ENCODE measurements at places on chromosomes 13 and 19. TPM values are rescaled to one million over a fixed set of nuclear protein-coding genes. Genes with fewer than 3 reads are reported as not detected.

DNA sequence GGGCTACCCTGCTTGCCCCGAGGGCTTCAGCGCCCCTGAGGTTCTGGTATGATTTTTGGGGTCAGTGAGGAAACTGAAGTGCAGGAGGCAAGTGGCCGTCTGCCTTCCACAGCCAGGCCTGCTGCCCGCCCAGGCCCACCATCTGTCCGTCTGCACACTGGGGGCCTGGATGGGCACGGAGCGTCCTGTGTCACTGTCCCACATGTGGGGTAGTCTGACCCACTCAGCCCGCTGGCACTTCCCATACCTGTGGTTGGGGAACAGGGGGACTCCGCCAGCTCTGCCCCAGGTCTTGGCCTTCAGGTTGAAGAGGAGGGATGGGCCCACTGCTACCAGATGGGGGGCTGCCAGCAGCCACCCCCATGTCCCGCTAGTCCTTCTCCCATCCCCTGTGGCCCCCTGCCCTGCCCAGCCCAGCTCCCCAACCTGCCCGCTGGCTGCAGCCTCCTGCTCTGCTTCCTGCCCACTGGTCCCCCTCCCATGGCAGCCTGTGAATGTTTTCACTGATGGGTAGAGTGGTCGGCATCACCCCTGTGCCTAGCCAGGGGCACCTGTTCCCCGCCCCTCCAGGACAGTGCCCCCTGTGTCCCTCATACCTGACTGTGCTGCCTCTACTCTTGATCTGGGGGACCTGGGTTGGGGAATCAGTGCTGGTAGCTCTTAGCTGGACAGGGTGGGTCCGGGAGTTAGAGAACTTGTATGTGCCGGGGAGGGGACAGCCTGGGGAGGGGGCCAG lies 9.5 kb downstream of the PIAS4 start:
- no peak for DNase-seq

- no peak for DNase-seq
These were observed 534 bp downstream of the CAB39L start for GRCh38 chr13:49443357-49443703.

- no peak for DNase-seq
These were observed 4.9 kb upstream of the LILRA5 start for GRCh38 chr19:54317965-54318240.

- peak; percentile 58 for DNase-seq
These were observed 83.0 kb downstream of the FLT1 start for GRCh38 chr13:28411831-28412353.

LHB gene
- not detected for polyA plus RNA-seq

DNA sequence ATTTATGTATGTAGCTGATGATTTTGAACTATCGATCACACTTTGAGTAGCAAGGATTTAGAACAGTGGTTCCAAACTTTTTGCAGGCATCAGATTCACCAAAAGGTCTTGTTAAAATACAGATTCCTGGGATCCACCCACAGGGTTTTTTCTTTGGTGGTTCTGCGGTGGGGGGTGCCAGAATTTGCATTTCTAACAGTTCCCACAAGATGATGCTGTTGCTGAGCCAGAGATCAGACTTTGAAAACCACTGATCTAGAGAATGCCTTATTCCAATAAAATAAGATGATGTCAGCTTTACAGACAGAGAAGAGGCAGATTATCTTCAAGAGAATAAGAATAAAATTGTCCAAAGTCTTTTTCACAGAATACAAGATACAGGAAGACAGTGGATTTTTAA lies 80.9 kb upstream of the SHISA2 start:
- DNase-seq = no peak

DNA sequence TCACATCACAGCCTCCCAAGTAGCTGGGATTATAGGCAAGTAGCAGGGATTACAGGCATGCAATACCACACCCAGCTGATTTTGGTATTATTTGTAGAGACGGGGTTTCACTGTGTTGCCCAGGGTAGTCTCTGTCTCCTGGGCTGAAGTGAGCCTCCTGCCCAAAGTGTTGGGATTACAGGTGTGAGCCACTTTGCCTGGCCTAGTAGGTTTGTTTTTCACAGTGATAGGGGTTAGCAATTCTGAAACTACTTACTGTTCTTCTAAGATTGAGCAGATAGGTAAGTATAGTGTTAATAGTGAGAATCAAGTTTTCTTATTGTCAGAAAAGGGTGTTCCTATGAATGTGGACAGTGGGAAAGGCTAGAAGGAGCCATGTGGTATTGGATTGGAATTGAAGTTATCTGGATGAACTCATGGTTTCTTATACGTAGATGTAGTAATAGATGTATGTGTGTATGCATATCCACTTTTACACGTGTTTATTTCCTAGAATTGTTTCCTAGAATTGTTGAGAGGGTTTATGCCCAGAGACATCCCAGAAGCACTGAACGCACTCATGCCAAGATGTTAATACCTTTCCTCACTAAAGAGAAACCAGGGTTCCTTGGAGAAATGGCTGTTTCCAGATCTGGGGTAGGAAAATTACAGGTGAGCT lies 49.1 kb downstream of the SAE1 start:
- no peak for DNase-seq

ZNF837 gene
- 1.4 TPM for polyA plus RNA-seq

IGFL2 gene
- polyA plus RNA-seq = 1.3 TPM

DNA sequence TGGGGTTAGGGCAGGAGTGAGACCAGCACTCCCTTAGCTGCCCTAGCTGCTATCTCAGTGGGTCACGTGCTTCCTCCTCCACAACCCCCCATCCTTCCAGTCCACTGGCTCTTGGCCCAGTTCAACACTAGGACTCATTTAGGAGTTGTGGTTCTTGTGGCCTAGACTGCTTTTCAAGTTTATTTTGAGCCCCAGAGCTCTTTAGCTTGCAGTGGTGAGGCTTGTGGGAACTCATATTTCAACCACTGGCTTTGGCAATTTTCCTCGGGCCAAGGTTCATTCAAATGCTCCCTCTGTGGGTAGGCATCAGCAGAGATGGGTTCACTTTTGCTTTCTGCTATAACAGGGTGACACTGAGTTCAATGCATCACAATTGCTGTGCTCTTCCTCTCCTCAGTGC lies 436.2 kb upstream of the SLITRK5 start:
- DNase-seq = no peak

- DNase-seq = peak; percentile 75
These were observed 750 bp upstream of the GPR108 start for GRCh38 chr19:6737873-6738786.

GRCh38 chr19:3233831-3234230 lies 9.4 kb downstream of the CELF5 start:
- DNase-seq = no peak

GRCh38 chr13:69921156-69921555 lies 186.5 kb upstream of the ATXN8OS start:
- DNase-seq = no peak

DNA sequence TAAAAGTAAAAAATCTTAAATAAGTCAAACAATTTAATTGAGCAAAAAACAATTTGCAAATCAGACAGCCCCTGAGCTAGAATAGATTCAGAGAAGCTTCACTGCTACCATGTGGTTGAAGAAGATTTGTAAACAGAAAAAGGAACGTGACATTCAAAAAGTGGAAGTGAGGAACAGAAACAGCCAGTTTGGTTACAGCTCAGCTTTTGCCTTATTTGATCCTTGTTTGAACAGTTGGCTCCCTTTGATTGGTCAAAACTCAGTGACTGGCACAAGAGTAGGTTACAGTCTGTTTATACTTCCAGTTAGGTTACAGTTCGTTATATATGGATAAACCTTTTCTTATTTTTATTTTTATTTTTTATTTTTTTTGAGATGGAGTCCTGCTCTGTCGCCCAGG lies 5.8 kb downstream of the ZNF221 start:
- DNase-seq = no peak

DCT gene
- polyA plus RNA-seq = 0.37 TPM

FBXO46 gene
- 22.1 TPM for polyA plus RNA-seq

GRCh38 chr19:4455719-4456475 lies 1.7 kb downstream of the UBXN6 start:
- DNase-seq = no peak

- DNase-seq = no peak
These were observed 26.5 kb upstream of the CASP14 start for GRCh38 chr19:15022752-15023151.

DNA sequence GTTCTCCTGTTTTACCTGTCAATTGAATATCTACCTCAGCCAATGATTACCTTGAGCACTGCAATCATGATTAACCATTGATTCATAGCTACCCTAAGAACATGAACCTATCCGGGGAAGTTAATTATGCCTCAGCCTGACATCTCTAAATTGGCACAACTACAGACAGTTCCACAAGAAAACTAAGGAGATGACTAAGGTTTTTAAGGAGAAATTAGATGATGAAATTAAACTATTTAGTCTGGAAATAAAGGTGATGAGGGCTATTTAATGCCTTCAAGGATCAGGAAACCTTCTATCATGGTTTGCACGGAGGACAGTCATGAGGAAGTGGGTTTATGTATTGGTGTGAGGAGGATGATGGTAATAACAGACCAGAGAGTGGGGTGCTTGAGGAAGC lies 203.4 kb downstream of the COL4A1 start:
- no peak for DNase-seq

GRCh38 chr13:93751117-93751516 lies 524.5 kb downstream of the GPC6 start:
- no peak for DNase-seq

MAMSTR gene
- 11.8 TPM for polyA plus RNA-seq

PCP2 gene
- 1.2 TPM for polyA plus RNA-seq

- DNase-seq = no peak
These were observed 48.3 kb downstream of the MAP4K1 start for GRCh38 chr19:38569368-38569983.

- no peak for DNase-seq
These were observed 3.6 kb upstream of the PRODH2 start for GRCh38 chr19:35816262-35816661.

PSG7 gene
- 0.47 TPM for polyA plus RNA-seq

GRCh38 chr13:52026246-52026626 lies 1.7 kb downstream of the UTP14C start:
- DNase-seq = no peak

Data from right lung (tissue), 10 donors.